ENCODE measurements at places on chromosomes 3 and 15.

DNA sequence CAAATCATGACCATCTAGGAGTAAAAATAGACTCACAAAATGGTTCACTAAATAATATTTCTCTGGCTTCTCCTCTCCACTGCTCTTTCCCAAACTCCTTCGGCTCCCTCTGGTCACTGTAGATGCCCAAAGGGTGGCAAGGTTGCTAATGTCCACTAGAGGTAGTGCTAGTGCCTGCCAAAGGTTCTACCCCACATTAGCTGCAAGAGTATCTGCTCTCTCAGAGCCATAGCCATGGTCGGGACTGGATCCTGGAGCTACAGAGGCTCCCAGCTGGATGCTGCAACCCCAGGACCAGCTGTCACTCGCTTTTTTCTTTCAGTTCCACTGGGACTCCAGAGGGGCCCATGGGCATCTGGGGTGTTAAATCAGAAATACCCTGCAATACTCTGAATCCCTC, 8.5 kb downstream of the HTR3D start:
- DNase-seq, result no peak

- DNase-seq, result peak; percentile 30
These were observed 34.3 kb downstream of the DNAJB8 start for GRCh38 chr3:128432301-128432970.

DNA sequence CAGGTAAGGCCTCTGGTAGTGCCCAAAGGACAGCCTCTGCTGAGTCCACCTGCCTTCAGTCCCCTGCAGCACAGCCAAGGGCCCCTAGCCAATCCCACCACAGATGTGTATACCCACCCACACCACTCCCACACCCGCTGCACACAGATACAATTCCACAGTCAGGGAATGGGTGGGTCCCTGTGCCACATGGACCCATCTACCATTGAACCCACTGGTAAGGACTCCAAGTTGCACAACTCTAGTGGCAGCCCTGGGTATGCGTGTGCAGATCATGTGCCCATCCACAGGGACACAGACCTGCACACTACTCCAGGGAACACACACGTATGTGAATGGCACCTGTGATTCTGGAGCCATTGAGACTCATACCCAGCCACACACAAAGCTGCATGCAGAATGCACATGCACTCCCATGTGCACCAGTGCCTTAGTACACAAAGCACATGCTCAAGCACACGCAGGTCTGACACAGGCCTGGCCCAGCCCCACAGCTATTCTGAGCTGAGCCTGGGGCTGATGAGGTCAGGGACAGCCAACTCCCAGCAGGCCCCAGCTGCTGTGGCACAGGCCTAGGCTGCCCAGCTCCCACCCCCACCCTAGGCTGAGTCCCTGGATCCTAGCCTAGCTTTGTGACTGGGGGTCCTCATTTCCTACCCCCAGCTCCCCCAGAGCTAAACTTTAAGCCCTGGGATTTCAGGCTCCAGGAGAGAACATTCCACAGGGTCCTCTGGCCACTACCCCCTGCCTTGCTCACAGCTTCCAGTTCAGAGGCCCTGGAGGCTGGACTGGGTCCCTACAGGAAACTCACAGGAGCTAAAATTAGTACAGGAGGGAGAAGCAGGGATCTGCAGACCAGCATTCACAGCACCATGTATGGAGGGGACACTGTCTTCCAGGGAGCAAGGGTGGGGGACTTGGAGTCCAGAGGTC, 2.7 kb upstream of the ALS2CL start:
- DNase-seq, result no peak

DNA sequence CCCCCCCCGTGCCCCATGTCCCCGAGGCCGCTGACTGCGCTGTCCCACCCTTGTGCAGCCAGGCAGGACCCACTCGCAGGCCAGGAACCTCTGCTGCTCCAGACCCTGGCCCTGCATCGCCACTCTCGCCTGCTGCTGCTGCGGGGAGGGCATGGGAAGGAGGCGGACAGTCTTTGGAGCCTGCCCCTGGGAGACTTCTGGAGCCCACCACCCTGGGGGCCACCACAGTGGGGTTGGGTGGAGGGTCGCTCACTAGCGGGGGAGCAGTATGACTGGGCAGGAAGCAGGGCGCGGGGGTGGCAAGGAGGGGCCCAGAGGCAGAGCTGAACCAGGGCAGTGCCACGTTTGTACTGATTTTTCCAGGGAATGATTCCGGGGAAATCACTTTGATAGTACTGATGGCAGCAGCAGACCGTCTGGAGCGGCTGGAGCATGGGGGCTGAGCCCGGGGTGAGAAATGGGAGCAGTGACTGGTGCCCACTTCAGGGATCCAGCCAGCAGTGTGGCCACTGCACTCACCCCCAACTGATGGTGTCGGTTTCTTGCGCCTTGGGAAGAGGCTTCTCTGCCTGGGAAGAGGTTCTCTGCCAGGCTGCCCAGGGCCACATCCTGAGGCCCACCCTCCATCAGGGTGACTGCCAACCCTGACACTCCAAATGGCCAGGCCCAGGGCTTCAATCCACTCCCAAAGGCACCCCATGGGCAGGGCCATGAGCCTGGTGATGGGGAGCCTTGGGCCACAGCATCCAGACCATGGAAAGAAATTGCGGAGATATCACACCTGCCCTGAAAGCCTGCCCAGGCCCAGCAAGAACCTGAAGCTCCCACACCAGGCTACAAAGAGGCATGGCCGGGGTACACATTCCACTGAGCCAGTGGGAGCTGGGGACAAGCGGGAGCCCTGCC, 53.7 kb downstream of the LSAMP start:
- no peak for DNase-seq

- no peak for DNase-seq
These were observed 38.6 kb downstream of the PDZRN3 start for GRCh38 chr3:73586190-73586589.

GRCh38 chr3:151971814-151972579, 98.6 kb downstream of the SUCNR1 start:
- DNase-seq, result no peak

- no peak for DNase-seq
These were observed 515.3 kb downstream of the EPHB1 start for GRCh38 chr3:135310317-135310716.

- DNase-seq, result no peak
These were observed 9.9 kb downstream of the ITPR1 start for GRCh38 chr3:4503050-4503449.

GRCh38 chr3:44248152-44248551, 6.5 kb downstream of the TOPAZ1 start:
- no peak for DNase-seq

DNA sequence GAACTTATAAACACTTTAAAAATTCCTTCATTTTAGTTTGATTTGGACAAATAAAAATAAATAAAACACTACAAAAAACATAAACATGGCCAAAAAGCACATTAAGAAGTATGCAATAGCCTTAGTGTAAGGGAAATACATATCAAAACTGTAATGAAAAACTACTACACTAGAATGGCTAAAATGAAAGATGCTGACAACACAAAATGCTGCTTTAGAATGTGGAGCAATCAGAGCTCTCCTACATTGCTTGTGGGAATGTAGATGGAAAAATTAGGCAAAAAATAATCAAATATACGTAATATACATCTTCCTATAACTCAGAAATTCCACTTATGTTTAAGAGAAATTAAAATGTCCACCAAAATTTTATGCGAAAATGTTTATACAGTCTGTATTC, 96.2 kb downstream of the ABI3BP start:
- DNase-seq, result no peak

DNA sequence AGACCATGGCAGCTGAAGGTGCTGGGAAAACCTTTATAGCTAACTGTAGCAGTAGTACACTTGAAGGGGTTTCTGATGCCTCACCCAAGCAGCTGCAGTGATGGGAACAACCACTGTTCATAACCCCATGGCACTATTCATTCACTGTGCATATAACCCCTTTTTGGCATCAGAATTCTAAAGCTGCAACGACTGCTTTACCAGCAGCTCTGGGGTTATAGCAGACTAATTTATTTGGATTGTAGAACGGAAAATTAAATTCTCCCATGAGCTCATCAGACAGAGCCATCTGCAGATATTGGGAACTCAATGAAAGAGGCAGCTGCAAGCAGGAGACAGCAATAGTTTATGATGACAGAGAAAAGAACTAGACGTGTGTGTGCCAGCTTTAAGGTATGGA, 28.6 kb downstream of the TFDP2 start:
- DNase-seq, result no peak

DNA sequence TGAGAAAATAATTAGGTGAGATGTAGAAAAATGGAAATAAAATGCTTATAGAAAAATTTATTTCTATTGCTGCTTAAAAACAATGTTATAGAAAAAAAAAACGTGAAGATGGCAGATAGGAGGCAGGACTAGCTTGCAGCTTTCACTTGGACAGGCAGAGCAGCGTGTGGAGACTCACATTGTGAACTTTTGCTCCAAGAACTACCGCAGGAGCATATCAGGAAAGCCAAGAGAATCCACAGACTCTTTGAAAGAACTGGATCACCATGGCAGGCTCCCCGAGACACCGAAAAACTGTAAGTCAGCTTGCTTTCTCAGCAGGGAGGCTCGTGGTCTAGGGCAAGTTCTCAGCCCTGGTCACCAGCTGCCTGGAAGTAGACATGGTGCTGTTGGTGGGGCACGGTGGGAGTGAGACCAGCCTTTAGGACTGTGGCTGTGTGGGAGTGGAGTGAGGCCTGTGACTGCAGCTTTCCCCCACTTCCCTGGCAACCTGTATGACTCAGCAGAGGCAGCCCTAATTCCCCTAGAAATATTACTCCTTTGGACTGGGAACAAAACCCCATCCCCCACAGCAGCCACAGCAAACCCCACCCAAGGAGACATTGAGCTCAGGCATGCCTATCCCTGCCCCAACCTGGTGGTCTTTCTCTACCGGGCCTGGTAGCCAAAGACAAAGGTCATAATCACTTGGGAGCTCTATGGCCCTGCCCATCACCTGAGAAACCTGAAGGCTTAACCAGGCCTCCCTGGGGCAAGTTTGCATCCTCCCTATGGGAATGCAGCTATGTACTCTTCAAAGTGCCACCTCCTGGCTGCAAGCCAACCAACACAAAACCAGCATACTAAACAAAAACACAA, 22.8 kb downstream of the STRIT1 start:
- DNase-seq, result no peak

- no peak for DNase-seq
These were observed 21.4 kb upstream of the ZBTB47 start for GRCh38 chr3:42632146-42632545.

GRCh38 chr3:85709346-85709892, 750.6 kb downstream of the CADM2 start:
- no peak for DNase-seq

- no peak for DNase-seq
These were observed 335.1 kb upstream of the CNTN6 start for GRCh38 chr3:757711-758110.

GRCh38 chr3:172218350-172219323, 179.3 kb downstream of the FNDC3B start:
- DNase-seq, result no peak

GRCh38 chr3:71046791-71047190, 536.7 kb downstream of the FOXP1 start:
- no peak for DNase-seq

- DNase-seq, result no peak
These were observed 9.5 kb upstream of the MESP2 start for GRCh38 chr15:89766357-89767311.

GRCh38 chr3:126180477-126181397, at the start of gene ALDH1L1:
Gene ALDH1L1 (minus strand): TSS chr3:126180586. CDS start chr3:126160979, 19,607 bp downstream.
- DNase-seq, result peak; percentile 60

DNA sequence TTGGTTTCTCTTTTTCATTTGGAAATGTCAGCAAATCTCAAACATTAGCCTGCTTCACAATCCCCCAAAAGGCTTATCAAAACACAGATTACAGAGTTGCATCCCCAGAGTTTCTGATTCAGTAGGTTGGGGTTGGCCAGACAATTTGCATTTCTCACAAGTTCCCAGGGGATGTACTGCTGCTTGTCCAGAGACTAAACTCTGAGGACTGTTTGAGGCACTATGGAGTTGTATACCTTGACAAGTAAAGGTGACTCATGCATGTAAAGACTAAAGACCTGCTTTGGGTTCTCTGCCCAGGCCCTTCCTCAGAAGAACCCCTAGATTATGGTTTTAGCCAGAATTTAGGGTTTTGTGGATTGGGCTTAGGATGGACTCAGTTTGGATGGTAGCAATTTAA, 151.1 kb upstream of the ARHGEF26 start:
- no peak for DNase-seq

GRCh38 chr15:80970018-80970657, 19.5 kb downstream of the MESD start:
- peak; percentile 23 for DNase-seq

- no peak for DNase-seq
These were observed 36.2 kb upstream of the FILIP1L start for GRCh38 chr3:100150473-100150872.

DNA sequence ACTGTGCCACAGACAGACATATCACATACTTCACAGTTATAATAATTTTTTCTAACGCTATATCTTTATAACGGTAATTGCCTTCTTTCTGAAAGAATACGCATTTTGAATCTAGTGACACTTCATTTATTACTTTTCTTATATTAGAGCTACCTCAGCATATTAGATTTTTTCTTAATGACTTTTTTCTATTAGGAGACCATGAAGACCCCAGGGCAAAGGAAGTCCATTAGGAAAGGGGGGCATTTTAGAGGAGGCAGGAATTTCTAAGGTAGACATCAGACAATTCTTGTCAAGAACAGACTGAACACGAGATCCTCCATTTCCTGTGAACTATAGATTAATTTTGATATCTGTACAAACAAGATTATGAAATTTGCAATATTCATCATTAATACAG, 90.5 kb upstream of the NSMCE3 start:
- DNase-seq, result no peak

- DNase-seq, result no peak
These were observed 7.3 kb downstream of the NEK4 start for GRCh38 chr3:52763466-52763865.

DNA sequence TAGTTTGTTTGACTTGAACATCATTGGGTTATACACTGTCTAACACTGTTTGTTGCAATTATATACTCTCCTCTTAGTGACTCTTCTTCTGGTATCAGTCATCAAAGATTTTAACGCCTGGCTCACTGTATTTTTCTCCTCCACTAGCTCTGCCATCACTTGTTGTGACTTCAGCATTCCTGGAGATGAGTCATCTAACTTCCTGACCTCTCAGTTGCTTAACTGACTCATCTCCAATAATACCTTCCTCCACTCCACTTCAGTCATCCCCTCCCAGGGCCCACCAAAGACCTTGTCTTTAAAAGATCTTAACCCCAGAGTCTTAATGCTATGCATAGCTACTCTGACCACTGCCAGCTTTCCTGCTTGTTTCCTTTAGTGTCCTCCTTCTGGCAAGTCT, 28.6 kb upstream of the CLSTN2 start:
- DNase-seq, result no peak

- DNase-seq, result no peak
These were observed 86.3 kb downstream of the RSL24D1 start for GRCh38 chr15:55110446-55110845.
